ENCODE measurements at places on chromosomes 3 and 15. TPM values are rescaled to one million over a fixed set of nuclear protein-coding genes. Genes with fewer than 3 reads are reported as not detected.

DNA sequence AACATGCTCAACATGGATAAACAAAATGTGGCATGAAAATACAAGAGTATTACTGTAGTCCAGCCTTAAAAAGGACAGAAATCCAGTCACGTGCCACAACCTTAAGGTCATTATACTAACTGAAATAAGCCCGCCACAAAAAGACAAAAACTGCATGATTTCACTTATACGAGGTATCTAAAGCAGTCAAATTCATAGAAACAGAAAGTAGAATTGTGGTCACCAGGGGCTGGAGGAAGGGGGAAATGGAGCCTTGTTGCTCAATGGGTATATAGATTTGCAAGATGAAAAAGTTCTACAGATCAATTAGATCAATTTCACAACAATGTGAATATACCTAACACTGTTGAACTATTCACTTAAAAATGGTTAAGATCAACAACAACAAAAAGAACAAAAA lies 7.4 kb downstream of the GLB1 start:
- peaks cover 3% of the 10 kb centered on the region for H3K4me1 ChIP-seq
- H3K27me3 ChIP-seq = no peaks in the 10 kb centered on the region
- no peak for DNase-seq
- H3K27ac ChIP-seq = no peak overlapping the region

DNA sequence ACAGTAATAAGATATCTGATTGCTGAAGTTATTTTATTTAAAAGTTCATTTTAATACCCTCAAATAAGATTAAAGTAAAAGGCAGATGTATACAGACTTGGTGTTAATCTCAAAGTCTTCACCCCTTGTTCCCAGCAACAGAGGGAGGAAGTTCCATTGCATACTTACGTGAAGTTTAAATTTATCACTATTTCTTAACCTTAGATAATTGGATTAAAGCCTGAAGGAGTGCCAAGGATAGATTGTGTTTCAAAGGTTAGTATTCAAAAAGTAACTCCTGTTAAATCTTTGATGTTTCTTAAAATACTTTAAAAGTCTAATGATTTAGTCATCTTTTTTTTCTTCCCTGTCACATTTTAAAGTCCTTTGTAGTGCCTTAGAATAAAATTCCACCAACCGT lies 39.3 kb downstream of the ATP1B3 start:
- no peaks in the 10 kb centered on the region for H3K27me3 ChIP-seq
- H3K27ac ChIP-seq = no peak overlapping the region
- DNase-seq = no peak

The IL20RB gene
- 0.56 TPM for total RNA-seq

GRCh38 chr3:134242649-134243617 lies 7.7 kb downstream of the RYK start:
- H3K4me1 ChIP-seq = peaks cover 28% of the 10 kb centered on the region
- no peaks in the 10 kb centered on the region for H3K27me3 ChIP-seq
- H3K27ac ChIP-seq = no peak overlapping the region
- H3K36me3 ChIP-seq = no peaks in the 10 kb centered on the region

DNA sequence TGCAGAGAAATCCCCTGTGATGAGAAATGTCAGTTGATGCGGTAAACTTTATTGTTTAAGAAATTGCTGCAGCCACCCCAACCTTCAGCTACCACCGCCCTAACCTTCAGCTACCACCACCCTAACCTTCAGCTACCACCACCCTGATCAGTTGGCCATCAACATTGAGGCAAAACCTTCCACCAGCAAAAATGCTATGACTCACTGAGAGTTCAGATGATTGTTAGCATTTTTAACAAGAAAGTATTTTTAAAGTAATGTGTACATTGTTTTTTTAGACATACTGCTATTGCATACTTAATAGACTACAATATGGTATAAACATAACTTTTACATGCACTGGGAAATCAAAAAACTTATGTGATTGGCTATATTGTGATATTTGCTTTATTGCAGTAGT lies 30.0 kb downstream of the U2SURP start:
- DNase-seq = no peak
- H3K27ac ChIP-seq = no peak overlapping the region
- H3K36me3 ChIP-seq = no peaks in the 10 kb centered on the region
- no peak overlapping the region for H3K4me3 ChIP-seq
- no peaks in the 10 kb centered on the region for H3K27me3 ChIP-seq
